ENCODE measurements at places on chromosomes 16 and 17. TPM values are rescaled to one million over a fixed set of nuclear protein-coding genes. Genes with fewer than 3 reads are reported as not detected.
A peak's percentile ranks its signal among the peaks of the same experiment; 100 is the strongest.

GRCh38 chr17:48244121-48244711, 136.7 kb downstream of the SNX11 start:
- DNase-seq, result no peak

DNA sequence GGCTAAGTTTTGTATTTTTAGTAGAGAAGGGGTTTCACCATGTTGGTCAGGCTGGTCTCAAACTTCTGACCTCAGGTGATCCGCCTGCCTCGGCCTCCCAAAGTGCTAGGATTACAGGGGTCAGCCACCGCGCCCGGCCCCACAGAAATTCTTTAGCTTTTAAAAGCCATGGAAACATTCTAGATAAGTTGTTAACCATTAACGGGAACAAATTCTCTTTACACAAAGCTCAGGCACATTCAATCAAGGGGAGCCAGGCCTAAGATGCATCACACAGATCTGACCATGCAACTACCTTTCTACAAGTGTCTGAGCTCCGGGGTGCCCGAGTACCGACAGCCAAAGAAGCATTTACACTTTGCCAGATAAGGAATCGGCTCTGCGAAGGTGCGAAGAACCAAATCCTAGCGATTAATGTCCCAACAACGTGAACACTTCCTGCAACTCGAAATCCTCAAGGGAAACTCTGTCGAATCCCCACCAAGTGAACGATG, 1.0 kb downstream of the EMC8 start:
- DNase-seq, result no peak

GRCh38 chr17:74780443-74781238, 4.5 kb upstream of the NAT9 start:
- DNase-seq, result no peak

GRCh38 chr16:66166490-66166889, 200.0 kb upstream of the CDH5 start:
- no peak for DNase-seq

- DNase-seq, result peak; percentile 73
Measured at GRCh38 chr16:67115639-67116038, 5.9 kb downstream of the PHAF1 start.

DNA sequence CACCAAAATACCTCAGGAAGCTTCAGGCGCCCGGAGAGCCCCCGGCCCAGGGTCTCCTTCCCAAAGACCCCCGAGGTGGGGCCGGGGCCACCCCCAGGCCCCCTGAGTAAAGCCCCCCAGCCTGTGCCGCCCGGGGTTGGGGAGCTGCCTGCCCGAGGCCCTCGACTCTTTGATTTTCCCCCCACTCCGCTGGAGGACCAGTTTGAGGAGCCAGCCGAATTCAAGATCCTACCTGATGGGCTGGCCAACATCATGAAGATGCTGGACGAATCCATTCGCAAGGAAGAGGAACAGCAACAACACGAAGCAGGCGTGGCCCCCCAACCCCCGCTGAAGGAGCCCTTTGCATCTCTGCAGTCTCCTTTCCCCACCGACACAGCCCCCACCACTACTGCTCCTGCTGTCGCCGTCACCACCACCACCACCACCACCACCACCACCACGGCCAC, 6.7 kb upstream of the TMEM88 start:
- no peak for DNase-seq

- peak; percentile 82 for DNase-seq
Measured at GRCh38 chr17:46768540-46768870, 50.0 kb downstream of the WNT3 start.

DNA sequence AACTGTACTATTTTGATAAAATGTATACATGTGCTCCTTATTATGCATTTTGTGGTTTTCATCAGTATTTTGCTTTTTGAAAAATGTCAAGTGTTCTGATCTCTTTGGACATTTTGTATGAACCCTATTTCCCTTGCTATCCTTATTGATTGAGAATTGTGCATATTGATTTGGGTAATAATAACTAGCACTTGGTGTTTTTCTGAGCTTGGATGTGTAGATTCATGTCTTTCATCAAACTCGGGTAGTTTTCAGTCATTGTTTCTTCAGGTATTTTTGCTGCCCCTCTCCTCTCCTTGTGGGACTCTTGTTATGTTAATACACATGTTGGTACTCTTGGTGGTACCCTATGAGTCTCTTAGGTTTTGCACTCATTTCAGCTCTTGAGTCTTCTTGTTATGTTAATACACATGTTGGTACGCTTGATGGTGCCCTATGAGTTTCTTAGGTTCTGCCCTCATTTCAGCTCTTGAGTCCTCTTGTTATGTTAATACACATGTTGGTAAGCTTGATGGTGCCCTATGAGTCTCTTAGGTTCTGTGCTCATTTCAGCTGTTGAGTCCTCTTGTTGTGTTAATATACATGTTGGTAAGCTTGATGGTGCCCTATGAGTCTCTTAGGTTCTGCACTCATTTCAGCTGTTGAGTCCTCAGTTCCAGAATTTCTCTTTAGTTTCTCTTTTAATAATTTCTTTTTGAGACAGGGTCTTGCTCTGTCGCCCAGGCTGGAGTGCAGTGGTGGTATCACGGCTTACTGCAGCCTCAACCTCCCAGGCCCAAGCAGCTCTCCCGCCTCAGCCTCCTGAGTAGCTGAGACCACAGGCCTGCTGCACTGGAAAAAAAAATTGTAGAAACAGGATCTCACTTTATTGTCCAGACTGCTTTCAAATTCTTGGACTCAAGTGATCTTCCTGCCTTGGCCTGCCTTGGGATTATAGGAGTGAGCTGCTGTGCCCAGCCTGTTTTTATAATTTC, 19.3 kb downstream of the ZNF750 start:
- DNase-seq, result no peak

DNA sequence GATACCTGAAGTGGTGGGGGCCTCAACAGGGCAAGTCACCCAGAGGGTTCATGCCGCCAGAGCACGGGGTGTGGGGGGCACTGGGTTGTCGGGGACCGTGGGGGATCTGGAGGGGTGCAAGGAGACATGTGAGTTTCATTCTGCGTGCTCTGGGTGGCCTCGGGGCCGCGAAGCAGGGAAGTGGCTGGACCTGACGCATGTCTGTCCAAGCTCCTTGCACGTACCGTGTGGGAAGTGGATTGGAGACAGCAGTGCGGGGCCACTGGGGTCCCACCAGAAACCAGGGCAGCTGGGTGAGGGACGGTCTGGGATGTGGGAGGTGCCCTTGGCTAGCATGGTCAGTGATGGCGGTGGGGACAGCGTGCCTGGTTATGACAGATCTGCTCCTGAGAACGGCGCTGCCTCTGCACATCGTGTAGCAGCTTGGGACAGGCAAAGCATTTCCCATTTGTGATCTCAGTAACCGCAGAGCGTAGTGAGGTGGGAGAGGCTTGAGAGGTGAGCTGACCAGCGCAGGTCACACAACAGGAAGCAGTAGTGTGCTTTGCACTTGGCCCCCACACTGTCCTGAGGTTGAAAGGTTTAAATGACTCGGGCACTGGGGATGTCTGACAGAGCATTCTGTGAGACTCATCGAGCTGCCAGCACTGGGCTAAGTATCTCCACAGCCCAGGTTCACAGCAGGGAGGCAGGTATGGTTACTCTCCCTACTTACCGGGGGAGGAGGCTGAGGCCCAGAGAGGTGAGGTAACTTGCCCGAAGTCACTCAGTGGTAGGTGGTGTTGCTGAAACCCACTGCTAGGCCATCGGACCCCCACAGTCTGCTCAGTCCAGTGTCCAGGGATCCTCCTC, 114.4 kb downstream of the SOCS1 start:
- DNase-seq, result no peak

DNA sequence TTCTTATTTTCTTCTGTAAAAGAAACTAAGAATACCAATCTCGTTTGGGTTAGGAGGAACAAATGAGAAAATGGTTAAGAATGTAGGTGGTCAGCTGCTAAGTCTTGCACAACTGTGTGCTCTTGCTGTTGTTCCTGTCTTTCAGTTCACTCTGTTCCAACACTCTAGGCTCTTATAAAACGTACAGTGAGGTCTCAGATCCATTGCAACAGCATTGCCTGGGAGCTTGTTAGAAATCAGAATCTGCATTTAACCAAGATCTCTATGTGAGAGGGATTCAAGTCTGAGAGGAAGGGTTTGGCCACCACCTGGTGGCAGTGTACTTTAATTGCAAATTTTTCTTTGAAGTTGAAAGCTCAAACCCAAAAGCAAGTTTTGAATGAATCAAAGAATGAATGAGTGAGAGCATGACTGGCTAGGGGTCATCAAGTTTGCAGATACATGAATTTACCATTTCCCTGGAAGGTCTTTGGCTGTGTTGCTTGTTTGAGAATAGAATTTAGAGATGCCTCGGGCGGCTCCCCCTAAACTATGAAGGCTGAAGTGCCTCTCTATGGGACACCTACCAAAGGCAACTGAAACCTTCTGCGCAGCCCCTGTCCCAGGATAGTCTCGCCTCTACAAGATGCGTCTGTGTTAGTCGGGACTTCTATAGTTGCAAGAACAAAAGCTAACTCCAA, 2.5 kb downstream of the ALOX15B start:
- DNase-seq, result peak; percentile 74

DNA sequence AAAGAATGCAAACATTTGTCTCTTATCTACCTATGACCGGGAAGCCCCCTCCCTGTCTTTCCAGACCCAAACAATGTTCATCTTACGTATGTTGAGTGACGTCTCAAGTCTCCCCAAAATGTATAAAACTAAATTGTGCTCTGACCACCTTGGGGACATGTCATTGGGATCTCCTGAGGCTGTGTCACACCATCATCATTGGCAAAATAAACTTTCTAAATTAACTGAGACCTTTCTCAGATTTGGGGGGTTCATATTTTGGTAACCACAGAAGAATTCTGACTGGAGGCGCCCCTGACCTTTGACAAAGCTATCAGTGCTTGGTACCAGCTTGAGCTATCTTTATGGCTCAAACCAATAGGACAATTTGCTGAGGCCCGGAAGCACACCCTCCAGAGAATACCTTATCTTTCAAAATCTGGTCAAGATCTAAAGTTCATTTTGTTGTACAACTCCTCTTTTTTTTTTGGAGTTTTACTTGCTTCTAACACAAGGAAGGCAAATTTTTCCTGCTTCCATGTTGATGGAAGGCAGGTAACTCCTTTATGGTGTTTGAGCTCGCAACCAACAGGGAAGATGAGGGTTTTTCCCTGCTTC, 2.5 kb upstream of the LDHD start:
- no peak for DNase-seq

DNA sequence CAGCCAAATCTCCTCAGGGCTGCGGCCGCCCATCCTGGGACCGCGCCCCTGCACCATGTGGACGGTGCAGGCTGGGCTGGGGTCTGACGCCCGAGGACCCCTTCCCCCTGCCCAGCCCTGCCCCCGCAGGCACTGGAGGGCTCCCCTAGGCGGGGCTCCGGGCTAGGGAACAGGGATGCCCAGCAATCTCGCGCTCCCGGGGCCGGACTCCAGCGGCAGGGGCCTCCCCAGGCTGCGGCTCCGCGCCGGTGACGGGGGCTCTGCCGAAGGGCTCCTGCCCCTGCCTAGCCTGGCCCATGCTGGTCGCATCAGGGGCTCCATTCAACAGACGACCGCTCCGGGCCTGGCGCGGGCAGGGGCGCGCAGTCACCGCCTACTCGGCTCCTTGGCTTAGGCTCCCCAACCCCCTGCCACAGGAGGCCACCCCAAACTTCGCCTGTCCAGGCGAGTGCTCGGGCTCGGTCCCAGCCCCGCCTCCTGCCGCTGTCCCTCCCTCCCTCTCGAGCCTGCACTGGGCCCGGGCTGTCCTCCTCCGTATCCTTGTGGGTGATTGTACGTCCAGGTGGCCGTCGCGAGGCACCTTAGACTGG, 27.4 kb upstream of the ADORA2B start:
- peak; percentile 80 for DNase-seq

DNA sequence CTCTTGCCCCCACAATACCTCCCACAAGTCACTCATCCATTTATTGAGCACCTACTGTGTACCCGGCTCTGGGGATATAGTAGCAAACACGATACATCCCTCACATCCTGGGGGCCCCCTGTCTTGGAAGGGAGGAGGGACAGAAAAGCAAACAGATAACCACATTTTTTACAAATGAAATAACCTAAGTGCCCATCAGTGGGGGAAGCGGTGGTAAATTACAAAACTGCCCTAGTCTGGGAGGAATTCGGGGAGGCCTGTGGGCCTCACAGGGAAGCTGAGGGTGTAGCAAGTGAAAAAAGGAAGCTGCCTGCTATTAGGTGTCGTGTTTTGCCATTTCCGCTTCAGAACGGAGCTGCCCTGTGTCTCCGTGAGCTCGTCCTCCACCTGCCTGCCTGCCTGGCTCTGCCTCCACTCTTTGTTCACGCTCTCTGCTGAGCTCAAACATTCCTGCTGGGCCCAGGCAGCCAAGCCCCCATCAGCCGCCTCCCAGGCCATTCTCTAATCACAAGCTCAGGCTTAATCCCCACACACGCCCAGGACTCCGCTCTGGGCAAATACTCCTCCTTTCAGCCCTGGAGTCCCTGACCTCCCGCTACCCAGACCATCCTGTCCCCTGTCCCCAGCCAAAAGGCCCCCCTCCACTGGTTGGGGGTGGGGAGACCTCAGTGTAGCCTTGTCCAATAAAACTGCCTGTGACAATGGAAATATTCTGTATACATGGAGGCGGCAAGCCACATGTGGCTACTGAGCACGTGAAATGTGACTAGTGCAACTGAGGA, 10.2 kb upstream of the SEC14L5 start:
- DNase-seq, result no peak

Gene CLEC18B
- 0.30 TPM for total RNA-seq

DNA sequence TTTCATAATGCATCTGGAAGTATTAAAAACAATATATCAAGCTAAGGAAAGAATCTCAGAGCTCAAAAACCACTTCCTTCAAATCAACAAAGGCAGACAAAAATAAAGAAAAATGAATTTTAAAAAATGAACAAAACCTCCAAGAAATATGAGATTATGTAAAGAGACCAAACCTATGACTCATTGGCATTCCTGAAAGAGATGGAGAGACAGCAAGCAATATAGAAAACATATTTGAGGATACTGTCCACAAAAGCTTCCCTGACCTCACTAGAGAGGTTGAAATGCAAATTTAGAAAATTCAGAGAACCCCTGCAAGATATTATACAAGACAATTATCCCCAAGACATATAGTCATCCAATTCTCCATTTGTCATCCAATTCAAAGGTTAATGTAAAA, 311.3 kb upstream of the SOX9 start:
- DNase-seq, result no peak

All from lower leg skin (tissue), 4 donors.